ENCODE measurements at places on chromosomes 13 and 19.
A peak's percentile ranks its signal among the peaks of the same experiment; 100 is the strongest.

DNA sequence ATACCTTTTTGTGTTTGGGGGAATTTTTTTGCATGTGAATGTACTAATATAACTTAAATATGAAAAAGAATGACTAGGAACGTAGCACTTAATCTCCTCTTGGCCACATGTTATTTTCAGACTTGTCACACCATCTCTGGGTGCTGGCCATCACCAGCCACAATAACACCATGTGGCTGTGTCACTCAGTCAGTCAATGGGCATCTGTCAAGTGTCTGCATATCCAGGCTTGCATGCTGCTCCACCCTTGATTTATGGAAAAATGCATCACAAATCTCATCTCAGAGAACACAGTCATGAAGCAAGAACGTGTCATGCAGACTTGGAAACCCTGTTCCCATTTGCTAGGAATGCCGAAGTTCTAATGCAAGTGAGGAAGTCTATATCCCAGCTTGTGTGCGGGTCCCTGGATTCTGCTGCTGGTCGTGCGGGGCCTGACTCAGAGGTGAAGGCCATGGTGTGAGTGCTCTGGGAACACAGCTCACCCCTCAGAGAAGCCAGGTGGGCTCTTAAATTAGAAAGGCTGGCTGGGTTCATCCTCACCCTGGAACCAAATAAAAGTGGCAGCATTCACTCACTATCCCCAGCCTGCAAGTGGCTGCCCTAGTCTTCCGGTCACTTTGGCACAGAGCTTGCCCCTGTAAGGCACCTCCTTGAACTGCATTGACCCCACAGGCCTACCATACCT, 53.6 kb upstream of the ARHGEF7 start:
- no peak for DNase-seq

DNA sequence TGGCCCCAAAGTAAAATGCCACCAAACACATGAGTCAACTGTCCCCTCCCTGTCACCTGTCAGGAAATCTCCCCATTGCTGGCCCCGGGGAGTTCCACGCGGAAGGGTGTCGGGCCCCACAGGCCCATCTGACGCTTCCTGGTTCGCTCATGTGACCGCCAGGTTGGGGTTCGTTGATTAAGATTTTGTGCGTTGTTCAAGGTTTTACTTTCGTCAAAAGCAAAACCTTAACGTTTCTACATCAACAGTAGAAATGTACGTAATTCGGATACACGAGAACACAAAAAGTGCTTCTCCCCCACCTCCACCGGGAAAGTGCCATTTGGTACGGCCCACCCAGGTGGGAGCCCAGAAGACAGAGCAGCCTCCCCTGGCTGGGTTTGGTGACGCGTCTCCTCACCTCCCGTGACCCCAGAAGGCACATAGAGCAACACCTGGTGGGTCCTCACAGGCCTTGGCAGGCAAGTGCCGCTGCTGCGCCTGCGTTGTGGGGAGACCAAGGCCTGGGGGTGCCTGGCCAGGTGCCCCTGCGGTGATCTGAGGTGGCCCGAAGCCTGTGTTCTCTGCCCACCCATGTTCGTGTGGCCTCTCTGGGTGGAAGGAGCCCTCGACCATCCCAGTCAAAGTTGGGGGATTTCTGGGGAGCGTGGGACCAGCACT, 161.6 kb downstream of the KDM4B start:
- peak; percentile 59 for DNase-seq

DNA sequence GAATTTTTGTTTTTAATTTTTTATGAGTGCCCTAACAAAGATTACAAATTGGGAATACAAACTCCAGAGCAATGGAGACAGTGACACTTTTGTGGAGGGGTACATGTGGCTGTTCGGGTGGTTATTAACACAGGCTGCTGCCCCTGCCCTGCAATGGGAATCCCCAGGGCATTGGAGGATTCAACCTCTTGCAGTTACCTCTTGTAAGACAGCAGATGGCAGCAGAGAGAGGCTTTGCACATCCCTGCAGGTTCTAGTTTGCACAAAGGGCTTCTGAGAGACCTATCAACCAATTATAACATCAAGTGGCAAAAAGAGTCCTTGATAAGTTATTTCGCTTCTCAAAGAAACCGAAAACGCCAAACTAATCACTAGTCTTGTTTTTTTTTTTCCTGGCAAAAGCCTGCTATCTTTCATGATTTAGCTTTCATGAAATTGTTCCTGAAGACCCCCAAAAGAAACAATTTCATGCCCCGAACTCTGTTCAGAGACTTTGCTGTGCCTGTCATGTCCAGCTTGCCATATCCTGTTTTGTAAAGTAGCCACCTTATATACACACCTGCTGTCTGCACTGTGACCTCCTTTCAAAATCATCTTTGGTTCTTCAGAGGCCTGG, 10.4 kb downstream of the GJB2 start:
- peak; percentile 35 for DNase-seq

DNA sequence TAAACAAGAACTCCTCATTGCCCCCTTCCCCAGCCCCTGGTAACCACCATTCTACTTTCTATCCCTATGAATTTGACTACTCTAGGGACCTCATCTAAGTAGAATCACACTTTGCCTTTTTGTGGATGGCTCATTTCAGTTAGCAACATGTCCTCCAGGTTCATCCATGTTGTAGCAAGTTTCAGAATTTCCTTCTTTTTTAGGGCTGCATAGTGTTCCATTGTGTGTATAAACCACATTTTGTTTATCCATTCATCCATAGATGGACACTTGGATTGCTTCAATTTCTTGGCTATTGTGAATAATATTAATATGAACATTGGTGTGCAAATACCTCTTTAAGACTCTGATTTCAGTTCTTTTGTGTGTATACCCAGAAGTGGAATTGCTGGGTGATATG, 4.8 kb upstream of the DHRS12 start:
- DNase-seq = no peak

GRCh38 chr13:114157869-114158495, 21.1 kb upstream of the CFAP97D2 start:
- no peak for DNase-seq

- DNase-seq = no peak
These were observed 10.0 kb downstream of the NKPD1 start for GRCh38 chr19:45150751-45151281.

DNA sequence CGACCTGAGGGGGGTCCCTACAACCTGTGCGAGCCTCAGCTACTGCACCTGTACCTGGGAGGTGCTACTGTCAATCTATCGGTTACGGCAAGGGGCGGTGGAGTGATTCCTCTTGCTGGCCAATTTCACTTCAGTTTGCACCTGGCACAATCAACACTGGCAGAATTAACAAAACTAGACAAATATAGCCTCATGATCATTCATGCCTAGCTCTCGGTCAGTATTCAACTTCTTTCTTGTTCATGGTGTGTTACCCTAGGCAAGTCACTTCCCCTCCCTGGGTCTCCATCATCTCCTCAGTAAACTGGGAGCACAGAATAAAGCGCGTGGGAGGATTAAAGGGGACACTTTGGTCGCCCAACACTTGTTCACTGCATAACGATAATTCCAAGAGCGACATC, 618 bp downstream of the HAUS8 start:
- no peak for DNase-seq

- DNase-seq = peak; percentile 80
These were observed 459 bp downstream of the MIDN start for GRCh38 chr19:1248786-1249297.

DNA sequence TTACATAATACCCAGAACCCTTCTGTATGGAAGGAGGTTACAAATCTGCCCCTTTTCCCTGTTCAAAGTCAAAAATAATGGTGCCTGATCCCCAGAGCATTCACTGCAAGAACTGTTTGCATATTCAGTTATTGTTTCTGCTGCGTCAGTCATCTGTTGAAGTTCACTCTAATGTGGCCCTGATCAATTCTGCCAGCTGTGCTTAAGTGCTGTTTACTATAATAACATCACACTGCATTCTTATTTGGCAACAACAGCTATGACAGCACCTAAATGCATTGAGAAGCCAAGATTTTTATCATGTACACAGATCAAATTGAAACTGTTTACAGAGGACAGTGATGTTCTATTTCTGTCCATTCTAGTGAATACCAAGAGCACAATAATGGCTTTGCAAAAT, 115.9 kb downstream of the DACH1 start:
- DNase-seq = no peak

GRCh38 chr13:35499196-35499662, 22.7 kb upstream of the MAB21L1 start:
- no peak for DNase-seq

DNA sequence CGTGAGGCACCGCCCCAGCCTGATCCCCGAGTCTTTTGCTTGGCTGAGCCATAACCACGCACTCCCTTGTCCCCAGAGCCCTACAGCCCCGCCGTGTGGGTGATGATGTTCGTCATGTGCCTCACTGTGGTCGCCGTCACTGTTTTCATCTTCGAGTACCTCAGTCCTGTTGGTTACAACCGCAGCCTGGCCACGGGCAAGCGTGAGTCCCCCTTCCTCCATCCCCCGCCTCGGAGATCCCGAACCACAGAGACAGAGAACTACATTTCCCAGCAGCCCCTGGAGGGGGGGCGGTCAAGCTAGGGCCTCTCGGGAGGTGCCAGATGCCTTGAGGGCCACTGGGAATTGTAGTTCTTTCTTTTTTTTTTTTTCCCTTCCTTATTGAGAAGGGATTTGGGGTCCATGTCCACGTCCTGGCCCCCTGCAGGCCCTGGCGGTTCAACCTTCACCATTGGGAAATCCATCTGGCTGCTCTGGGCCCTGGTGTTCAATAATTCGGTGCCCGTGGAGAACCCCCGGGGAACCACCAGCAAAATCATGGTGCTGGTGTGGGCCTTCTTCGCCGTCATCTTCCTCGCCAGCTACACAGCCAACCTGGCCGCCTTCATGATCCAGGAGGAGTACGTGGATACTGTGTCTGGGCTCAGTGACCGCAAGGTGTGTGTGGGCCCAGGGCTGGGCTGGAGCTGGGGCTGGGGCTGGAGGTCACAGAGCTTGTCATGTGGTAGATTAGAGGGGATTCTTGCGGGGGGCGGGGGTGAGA, 25.9 kb downstream of the GRIN2D start:
- peak; percentile 62 for DNase-seq

DNA sequence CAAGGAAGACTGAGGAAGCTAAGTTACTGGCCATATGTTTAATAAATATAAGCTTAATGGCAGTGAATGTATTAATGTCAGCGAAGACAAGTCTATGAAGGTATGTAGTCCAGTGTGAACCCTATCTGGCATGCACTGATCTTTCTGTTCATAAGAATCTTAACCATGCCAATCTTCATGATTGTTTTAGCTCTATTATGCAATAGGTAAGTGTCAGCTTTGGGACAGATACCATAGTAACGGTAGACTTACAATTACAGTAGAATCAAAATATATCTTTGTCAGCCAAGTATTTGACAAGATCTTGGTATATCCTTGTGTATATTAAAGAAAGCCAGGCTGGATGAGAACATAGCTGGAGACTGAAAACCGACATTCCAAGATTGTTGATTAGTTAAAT, 428.5 kb downstream of the SPRY2 start:
- DNase-seq = no peak

DNA sequence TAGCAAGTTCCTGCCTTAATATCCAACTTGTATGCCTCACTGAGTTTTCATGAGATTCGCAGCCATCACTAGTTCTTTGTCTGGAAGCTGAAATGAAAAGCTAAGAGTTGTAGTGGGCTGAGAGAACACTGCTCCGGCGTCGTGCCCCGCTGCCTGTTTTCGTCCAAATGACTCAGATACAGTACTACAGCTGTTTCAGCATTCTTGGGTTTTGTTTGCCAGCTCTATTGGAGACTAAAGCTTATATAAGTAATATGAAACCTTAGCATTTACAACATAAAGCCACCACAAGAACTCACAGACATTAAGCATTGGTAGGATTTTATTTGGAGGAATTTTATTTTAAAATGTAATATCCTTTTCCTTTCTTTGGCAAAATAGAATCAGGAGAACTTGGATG, 299.7 kb downstream of the DLEU7 start:
- no peak for DNase-seq

DNA sequence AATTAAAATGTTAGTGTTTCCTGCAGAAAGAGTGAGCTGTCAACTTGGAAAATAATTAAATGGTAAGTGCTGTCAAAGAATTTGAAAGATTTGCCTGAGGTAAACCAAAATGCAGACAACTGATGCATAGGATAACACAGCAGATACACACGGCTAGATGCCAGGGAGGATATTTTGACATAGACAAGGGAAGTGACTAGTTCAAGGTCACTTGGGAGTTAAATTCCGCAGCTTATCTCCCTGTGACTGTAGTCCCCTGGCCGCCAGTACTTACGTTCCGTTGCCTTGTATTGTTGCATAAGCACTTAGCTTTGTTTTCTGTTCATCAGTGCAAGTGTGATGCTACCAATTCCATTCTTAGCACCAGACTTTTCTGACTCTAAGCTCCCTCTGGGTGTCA, 247.3 kb upstream of the MAB21L1 start:
- DNase-seq = no peak

- no peak for DNase-seq
These were observed 732 bp upstream of the DCLK1 start for GRCh38 chr13:36131931-36132297.

GRCh38 chr19:48925240-48925843, 8.2 kb upstream of the DHDH start:
- DNase-seq = no peak
